ENCODE measurements at places on chromosomes 6 and 20.

- peak; percentile 68 for DNase-seq
These were observed at the start of gene TRIM27 for GRCh38 chr6:28923318-28924102. Gene TRIM27, minus strand, starts transcription at chr6:28923985. Its CDS starts 353 bp downstream, at chr6:28923632.

GRCh38 chr6:56334937-56335336, 87.6 kb upstream of the COL21A1 start:
- no peak for DNase-seq

DNA sequence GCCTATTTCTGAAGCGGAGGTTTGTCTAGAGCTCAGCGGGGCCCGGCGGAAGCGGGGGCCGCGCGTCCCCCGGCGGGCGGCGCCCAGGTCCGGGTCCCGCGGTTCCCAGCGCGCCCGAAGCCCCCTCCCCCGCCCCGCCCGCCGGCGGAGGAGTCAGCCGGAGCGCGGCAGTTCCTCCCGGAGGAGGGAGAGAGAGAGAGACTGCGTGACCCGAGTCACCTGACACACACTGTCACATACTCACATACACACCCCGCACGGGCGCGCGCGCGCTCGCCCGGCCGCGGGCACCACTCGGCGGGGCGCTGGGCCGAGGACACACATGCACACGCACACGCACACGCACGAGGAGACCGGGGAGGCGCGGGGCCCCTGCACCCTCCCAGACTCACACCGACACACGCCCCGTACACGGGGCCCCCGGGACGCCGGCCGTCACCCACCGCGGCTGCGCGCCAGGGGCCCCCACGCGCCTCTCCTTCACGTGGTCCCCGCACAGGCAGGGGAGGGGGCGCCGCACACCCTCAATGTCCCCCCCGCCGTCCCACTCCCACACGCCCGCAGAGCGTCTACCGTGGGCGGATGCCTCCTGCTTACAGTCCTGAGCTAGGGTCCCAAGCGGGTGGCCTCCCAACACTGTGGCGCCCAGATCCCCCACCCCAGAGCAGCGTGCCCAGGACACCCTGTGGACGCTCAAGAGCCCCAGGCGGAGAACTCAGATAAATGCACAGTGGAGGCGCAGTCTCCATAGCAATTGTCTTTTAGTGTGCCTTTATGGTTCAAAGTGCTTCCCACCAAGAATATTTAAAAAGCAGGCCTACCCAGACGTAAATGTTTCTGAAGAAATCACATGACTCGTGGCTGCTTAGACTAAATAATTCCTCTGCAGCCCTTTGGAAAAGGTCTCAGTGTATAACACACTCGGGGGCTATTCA, at the start of gene RRAGD:
RRAGD (minus strand) TSS at position 203 of the 935 bp plus-strand sequence. CDS start 280 bp downstream, outside the sequence.
- peak; percentile 26 for DNase-seq

GRCh38 chr6:91860541-91861335, 1273.9 kb upstream of the MAP3K7 start:
- no peak for DNase-seq

GRCh38 chr6:40138273-40138720, 204.0 kb upstream of the MOCS1 start:
- DNase-seq: no peak

- DNase-seq: no peak
These were observed 29.2 kb upstream of the DST start for GRCh38 chr6:56671651-56672461.

DNA sequence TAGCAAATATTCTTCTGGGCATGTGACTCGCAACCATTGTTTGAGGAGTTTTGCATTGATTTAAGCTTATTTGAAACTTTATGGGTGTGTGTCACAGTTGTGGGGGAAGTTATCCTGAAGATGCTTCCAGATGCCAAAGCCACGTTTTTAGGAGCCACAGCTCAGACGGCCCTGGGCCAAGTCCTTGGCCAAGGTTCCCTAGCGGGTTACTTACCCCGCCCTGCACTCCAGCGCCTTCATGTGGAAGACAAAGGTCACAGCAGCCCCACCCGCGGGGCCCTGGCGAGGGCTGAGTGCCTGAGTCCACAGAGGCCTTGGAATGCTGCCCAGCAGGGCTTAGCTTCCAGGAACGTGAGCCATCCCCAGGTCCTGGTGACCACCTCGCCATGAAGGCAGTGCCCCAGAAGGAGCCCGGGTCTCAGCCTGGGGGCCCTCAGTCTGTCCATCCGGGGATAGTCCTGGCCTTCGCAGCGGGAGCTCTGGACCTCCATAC, 308.3 kb downstream of the CDH4 start:
- DNase-seq: no peak

DNA sequence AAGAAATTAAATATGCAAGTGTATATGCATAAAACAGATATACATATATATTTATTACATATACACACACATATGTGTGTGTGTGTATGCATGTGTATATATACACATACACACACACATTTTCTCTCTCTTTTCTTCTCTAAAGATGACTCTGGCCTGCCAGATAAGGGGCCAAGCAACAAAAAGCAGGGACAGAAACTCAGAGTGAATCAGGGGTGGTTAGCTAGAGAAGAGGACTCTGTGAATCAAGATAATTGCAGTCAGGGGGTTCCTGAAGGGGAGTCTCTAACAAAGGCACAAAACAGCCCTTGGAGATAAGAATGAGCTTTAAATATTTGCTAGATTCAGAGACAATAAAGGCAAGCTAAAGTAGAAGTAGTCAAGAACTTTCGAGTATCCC, 650.5 kb downstream of the UTRN start:
- no peak for DNase-seq

DNA sequence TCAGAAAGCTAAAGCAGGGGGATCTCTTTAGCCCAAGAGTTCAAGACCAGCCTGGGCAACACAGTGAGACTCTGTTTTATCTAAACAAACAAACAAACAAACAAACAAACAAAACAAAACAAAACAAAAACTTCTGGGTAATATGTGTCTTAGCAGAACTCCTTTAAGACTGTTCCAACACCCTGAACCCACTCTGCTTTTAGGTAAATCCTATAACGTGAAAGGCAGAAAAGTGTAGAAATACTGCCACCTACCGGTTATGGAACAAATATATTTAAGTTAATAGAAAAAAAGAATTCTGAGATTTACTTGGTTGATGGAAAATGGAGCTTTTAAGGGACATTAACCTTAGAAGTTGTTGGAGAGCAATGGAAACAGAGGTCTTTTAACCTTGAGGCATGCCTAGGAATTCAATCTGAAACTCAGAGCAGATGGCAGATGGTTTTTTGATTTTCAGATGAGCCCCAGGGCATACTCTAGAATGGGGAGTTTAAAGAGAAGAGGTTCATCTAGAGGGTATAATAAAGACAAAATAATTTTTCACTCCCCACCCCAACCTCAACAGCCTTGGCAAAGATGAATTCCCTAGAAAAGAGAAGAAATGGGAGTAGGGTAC, 38.5 kb downstream of the SOD2 start:
- DNase-seq: peak; percentile 7

DNA sequence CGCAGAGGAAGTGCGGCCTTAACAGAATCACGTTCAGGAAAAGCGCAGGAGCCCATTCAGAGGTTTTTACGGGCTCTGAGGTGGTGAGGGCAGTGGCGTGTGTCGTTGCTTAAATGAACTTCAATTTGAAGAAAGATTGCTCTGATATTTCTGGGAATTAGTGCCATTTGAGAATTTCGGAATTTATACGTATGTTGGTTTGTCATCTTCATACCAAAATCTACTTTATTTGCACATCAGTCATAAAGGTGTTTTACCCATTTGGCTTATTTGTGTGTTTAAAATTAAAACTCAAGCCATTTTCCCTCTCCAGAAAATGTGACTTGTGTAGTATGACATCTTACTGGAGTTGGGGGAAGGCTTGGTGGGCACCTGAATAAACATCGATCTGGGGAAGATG, 48.1 kb upstream of the TULP4 start:
- DNase-seq: no peak

DNA sequence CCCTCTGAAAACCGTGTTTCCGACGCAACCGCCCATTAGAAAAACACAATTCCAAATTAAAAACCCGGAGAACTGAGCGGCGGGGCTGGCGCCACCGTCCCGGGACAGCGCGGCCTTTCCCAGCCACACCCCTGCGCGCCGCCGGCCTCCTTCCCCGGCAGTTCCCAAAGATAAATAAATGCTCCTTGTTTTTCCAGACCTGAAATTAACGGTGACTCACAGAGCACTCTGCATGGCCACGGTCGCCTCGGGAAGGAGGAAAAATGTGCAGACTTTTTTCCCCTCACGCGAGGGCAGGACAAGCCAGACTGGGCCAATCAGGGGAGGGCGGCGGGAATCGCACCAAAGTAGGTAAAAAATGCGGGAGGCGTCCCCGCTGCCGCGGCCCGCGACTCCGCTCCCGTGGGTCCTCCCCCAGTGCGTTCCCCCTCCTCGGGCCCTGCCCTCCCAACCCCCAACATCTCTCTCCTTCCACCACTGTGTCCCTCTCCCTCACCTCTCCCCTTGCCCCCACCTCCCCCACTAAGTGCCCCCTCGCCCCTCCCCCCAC, 828 bp upstream of the DSTN start:
- DNase-seq: no peak

GRCh38 chr20:39225536-39225935, 263.4 kb downstream of the DHX35 start:
- no peak for DNase-seq

- no peak for DNase-seq
These were observed 254.9 kb downstream of the SOD2 start for GRCh38 chr6:159438106-159438505.

- no peak for DNase-seq
These were observed 146.2 kb downstream of the FAM83B start for GRCh38 chr6:54992789-54993188.

GRCh38 chr6:132763269-132763668, 5.6 kb upstream of the VNN2 start:
- DNase-seq: peak; percentile 23

DNA sequence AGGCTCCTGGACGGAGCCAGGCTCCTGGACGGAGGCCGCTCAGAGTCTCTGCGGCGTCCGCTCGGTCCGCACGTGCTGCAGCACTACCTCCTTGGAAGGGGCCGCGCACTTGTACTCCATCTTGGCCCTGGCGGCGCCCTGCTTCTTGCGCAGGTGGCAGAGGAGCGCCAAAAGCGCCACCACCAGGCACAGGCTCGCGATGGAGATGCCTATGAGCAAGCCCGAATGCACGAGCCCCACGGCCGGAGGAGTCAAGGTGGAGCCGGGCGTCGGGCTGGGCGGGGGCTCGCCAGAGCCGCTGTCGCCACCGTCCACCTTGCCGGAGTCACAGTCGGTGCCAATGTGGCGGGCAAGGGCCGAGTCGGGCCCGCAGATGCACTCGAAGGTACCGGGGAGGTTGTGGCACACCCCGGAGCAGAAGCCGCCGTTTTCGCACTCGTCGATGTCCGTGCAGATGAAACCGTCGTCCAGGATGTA, 1.7 kb downstream of the THBD start:
- DNase-seq: no peak

DNA sequence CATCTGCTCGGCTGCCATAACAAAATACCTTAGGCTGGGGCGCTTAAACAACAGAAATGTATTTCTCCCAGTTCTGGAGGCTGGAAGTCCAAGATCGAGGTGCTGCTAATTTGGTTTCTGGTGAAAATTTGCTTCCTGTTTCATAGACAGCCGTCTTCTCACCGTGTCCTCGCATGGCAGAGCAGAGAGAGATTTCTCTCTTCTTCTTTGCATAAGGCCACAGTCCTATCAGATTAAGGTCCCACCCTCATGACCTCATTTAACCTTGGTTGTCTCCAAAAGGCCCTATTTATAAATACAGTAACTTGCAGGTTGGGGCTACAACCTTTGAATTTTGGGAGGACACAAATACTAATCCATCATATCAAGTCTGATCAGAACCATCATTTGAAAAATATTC, 544.3 kb downstream of the KIF16B start:
- no peak for DNase-seq

GRCh38 chr6:75446241-75446880, 47.2 kb downstream of the FILIP1 start:
- no peak for DNase-seq

DNA sequence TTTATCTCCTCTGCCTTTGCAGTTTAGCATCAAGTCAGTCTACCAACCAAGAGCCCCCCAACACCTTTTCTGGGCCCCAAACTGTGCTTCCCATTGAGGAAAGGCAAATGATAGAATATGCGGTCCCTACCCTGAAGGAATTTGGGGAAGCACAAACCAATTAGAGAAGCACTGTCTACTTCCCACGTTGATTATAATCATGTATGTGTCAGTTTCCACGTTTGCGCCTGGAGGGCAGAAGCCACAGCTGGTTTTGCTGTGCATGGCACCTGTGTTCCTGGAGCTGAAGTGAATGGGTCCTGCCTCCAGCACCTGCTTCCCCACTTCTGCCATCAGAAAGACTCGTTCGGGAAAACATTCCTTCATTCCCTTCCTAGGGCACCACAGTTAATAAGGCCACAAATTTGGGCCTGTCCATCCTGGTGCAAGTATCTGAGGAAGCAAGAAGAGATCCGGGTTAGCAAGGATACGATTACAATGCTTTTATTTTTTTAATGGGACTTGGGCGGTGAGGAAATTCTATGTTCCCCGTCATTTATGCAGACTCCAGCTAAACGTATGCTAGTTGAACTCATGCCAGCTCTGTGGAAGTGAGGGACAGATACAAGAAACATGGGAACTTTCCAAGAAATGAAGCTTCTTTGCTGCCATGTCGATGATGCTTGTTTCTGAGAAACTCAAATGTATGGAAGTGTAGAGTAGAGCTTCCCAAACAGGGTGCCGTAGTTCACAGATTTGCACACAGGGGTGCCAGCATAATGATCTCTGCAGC, 333.5 kb downstream of the NRN1 start:
- DNase-seq: no peak

GRCh38 chr6:116631379-116631990, 15.2 kb downstream of the RSPH4A start:
- no peak for DNase-seq

DNA sequence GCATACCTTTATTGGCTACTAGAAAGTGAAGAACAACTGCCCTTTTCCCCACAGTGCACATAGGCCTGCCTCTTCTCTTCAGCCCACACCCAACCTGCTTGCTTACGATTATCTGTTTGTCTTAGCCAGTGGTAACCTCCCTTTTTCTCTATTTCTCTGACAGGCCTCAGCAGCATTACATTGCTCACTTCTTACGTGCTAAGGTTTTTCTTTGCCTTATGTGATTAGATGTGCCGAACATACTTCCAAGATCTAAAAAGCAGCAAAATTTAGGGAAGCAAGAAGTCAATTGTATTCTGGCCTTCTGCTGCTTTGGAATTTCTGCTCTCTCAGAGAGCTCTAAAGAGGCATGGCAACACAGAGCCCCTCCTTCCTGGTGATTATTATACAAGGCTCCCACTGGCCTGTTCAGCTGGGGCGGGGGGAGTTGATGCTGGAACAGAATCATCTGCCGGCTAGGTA, 7.0 kb downstream of the B4GALT5 start:
- DNase-seq: no peak

DNA sequence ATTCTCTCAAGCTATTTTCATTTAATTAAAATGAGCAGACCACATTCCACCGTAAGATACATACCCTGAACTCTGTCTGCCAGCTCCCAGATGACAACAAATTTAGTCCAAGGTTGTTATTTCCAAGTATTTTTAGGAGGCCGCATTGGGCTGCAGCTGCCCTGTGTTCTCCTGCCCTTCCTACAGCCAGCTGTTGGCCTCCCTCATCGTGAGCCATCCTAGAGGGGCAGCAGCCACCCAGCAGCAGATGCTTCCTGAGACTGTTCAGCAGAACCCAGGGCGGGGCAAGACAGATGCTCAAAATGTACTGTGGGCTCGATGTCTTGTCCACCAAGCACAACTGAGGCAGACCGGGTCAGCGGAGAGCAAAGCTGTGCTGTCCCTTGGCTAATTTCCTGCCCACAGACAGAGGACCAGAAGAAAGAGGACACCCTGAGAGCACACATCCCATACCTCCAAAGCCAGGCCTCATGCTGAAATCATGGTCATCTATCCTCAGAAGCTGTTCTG, 16.4 kb downstream of the GABRR1 start:
- no peak for DNase-seq
